ENCODE measurements at places on chromosomes 7 and 10.

DNA sequence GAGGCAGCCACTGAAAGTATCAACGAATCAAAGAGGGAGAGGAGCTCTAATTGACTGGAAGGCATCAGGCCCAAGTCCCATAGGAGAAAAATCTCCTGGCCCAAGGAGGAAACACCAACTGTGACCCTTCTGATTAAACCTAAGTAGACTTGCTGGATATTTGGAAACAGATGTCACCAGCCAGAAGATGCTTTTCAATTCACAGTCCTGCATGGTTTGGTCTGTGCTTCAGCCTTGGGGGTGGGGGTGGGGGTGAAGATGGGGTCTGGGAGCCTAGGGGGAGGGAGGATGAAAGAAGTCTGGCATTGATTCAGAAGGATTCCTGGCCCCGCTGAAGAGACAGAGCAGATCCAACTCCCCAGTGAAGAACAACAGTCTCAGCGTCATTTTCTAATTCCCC, 623.7 kb downstream of the PARD3 start:
- no peak for DNase-seq

DNA sequence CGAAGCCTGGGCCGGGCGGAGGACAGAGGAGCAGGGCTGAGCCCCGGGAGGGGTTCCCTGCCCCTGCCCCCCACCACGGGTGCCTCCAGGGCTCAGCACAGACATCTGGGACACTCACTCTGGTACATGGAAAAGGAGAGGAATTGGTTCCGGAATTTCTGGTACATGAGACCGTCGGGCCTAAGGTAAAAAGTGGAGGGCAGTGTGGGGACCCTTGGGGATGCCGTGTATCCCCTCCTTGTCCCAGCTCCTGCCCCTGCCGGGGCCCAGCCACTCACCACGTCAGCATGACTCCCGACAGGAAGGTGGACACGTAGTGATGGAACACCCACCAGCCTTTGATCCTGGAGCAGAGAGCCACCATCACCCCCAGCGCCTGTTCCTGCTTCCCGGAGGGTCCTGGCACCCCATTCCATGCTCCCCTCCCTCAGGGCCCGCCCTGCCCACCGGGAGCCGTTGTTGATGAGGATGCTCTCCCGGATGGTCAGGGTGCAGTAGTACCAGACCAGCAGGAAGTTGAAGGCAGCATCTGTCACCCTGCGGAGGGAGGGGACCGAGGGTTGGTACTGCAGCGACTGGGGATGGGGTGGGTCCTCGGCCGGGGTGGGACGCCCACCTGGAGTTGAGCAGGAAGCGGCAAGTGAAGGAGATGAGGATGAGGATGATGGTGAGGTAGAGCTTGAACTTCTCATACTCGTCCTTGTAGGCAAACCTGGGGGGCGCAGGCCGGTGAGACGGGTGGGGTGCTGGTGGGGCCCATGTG, 6.4 kb downstream of the TMEM120A start:
- no peak for DNase-seq

DNA sequence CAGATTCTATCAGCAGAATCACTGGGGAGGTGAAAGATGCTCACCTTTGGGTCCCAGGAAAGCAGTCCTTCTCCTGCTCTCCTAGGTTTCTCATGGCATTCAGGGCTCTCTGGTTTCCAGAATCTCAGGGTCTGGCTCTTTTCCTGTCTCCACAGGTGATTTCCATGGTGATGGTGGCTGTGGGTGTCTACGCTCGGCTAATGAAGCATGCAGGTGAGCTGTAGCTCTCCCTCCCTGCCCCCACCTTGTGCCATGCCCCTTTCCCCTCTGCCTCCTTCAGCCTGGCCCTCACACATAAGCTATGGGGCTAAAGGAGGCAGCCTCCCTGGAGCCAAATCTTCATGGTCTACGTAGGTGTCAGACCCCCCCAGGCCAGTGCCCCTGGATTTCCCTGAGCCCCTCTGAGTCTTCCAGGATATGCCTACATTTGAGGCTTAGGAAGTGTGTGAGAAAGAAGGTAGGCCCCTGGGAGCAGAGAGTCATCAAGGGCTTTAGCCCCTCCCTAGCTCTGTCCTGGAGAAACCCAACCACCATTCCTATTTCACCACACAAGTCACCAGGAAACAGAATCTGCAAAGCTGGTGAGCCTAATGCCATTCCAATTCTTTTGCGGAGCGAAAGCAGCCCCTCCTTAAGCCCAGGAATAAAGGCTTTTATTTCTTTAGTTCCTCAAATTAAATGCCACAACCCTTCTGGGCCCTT, 17.2 kb downstream of the TSPAN33 start:
- no peak for DNase-seq

DNA sequence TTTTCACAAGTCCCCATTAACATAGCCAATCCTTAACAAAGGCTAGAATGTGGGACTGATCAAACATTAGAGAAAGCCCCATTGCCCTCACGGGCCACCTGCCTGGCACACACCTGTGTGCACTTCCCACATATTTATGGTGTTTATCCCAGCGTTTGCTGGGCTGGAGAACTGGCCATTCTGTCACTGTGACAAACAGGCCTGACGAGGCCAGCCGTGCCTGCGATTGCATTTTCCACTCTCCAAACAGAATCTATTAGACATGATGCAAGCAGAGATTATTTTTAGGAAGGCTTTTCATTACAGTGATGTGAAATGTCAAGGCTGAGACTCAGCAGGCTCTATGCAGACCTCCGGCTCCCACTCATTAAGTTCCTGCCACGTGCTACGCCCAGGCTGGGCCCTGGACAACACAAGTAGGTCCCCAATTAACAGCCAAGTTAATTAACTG, 20.4 kb downstream of the PTPRN2 start:
- DNase-seq: no peak

DNA sequence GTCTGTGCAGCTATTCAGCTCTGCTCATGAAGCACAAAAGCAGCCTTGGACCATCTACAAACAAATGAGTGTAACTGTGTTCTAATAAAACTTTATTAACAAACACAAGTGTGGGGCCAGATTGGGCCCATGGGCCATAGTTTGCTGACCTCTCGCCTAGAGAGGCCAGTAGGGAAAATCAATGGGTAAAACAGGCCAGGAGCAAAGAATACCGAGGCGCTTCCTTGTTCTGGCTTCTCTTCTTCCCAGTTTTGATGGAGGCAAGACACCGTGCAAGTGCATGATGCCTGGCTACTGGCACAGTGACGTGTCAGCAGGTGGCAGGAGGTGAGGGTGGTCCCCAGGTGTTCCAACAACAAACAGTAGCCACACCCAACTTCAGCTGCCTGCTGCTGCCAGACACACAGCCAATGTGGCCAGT, 94.3 kb upstream of the SDK1 start:
- DNase-seq: no peak

GRCh38 chr10:71801361-71801760, 28.0 kb upstream of the VSIR start:
- no peak for DNase-seq

DNA sequence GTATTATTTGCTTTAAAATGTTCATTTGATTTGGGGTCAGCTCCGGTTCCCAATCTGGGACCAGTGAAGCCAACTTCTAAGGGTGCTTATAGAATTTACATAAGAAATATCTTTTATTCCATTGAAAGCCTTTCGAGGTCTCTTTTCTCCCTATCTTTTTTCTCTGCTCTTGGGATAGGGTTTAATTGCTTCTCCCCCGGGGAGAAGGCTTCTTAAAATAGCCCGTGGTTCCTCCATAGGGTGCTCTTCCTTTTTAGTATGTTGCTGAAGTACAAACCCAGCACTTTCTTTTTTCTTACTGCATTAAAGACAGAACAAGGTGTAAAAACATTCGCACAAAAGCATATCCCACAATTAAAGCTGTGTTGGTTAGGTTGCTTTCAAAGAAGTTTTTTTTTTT, 107.5 kb downstream of the POU6F2 start:
- DNase-seq: no peak

DNA sequence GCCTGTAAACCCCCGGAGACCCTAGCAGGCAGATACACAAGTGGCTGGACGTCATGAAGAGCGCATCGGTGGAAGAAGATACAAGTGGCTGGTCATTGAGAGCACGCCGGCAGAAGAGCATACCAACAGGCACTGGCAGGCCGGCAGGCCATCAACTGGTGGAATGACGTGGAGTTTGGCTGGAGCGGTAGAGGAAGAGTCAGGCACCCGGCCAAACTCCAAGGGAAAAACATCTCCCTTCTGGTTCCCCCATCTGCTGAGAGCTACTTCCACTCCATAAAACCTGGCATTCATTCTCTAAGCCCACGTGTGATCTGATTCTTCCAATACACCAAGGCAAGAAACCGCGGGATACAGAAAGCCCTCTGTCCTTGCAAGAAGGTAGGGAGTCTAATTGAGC, 113.4 kb upstream of the NPSR1 start:
- DNase-seq: no peak

DNA sequence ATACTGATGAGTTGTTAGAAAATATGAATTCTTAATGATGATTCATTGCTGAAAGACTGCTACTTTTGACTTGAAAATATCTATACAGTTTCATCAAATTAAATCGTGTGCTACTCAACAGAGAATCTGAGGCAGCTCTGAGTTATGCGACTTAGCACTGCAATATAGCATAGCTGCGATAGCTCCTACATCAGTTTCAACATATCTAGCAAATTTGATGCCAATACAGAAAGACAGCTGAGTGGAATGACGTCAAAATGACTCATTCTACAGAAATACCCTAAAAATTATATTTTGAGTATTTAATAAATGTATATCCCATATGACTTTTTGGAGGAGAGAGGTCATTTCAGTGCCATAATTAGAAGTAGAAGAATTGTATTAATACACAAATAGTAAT, 1.1 kb upstream of the TARP start:
- no peak for DNase-seq

DNA sequence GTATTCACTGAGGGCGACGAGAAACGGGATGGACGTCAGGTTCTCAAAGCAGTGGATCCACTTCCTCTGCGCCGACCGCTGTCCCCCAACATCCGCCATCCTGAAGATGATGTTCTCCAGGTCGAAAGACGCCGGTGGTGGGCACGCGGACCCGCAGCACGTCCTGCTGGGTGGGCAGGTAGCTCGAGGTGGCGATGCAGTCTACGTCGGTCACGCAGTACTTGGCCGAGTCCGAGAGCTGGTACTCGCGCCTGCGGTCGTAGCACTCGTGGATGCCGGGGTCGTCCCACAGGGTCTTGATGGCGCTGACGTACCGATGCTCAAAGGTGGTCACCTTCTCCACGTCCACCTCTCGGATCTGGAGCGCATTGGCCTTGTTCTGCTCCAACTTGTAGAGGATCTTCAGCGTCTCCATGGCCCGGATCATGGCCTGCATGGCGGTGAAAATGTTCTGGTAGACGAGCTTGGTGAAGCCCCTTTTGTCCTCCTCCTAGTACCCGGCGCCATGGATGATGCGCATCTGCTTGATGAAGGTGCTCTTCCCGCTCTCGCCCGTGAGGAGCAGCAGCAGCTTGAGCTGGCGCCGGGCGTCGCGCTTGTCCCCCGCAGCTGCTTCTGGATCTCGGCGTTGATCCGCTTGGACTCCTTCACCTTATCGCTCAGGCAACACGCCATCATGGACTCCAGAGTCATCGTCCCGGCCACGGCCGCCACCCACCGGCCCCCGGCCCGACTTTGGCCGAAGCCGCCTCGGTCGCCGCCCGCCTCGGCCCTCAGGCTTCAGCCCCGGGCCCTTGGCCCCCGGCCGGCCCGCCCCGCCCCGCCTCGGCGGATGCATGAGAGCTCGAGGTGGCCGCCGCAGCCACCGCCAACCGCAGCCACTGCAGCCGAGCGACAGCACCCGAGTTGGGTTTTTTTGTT, 122.9 kb upstream of the KCTD7 start:
- DNase-seq: no peak

DNA sequence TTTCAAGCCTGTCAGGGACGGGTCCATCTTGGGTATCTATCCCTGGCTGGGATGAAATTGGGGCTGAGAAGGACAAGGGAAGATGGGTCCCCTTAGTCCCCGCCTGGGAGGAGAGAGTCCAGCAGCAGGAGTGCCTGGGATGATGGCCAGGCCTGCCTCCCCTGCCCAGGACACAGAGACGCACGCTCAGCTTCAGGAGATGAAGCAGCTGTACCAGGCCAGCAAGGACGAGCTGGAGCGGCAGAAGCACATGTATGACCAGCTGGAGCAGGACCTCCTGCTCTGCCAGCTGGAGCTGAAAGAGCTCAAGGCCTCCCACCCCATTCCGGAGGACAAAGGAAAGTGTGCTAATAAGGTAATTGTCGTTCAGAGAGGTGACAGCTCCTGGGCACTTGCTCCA, 15.4 kb downstream of the CCDC136 start:
- no peak for DNase-seq

GRCh38 chr10:130498042-130498441, 361.9 kb downstream of the GLRX3 start:
- no peak for DNase-seq

Data from stimulated activated CD8-positive, alpha-beta memory T cell treated with anti-CD3 and anti-CD28 coated beads, Interleukin-15, amount 100 ng/mL, for 24 hours (primary cell).